Heart left ventricle (tissue), 16 donors: ENCODE measurements at places on chromosomes 2 and 18. TPM values are rescaled to one million over a fixed set of nuclear protein-coding genes. Genes with fewer than 3 reads are reported as not detected.

DNA sequence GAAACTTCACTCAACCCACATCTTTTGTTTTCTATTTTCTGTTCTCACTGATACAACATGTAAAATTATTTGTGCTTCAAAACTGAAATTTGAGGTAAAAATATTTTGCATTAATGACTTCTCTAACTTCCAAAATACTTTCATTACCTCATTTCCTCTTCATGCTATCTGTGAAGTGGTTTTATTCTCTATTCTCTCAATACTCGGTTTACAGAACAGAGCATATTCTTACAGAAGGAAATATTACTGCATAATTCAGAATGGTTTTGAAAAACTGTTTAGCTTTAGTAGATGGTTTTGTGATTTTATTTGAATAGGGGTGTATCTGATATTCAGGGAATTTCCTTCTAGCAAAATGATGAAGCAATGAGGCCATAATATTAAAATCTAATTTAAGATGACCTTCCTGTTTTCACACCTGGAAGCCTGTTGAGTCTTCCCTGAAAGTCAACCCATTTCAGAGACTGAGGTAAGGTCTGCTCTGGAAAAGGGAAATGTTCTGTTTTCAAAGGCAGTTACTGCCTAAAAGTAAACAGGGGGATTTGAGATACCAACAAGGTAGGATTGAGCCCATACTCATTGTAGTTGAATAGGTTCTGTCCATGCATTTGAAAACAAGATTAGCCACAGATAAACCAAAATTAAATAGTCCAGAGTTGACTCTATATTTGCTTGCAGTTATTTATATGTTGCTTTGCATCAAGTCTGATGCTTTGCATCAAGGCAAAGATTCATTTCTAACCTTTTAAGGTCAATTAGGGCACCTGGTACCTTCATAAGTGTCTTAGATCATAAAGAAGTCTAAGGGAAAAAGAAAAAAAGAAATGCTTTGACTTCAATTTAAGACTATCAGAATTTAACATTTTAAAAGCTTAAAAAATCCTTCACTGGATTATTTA, 50.8 kb upstream of the PEX13 start:
- no peaks in the 10 kb centered on the region for H3K4me1 ChIP-seq

DNA sequence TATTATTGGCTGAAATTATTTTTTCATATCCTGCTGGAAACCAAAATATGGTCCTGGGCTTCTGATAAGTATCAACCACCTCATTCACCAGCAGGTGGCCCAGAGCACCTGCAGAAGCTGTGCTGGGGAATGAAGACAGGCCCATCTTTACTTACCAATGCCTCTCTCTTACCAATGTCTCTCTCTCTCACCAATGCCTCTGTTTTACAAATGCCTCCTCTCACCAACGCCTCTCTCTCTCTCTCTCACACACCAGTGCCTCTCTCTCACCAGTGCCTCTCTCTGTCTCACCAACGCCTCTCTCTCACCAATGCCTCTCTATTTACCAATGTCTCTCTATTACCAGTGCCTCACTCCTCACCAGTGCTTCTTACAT, 2.3 kb upstream of the MAL start:
- no peak overlapping the region for H3K4me3 ChIP-seq
- H3K4me1 ChIP-seq: peaks cover 12% of the 10 kb centered on the region
- no peak for DNase-seq
- H3K27ac ChIP-seq: no peak overlapping the region

GRCh38 chr2:31138037-31138962, at the start of gene GALNT14:
TSS of gene GALNT14 (minus strand) at chr2:31138440. CDS start at chr2:31138086, 354 bp downstream.
- H3K27ac ChIP-seq: no peak within 1 kb of the TSS
- peak within 1 kb of the TSS; percentile 57 for H3K4me3 ChIP-seq
- no peaks in the 10 kb centered on the region for H3K36me3 ChIP-seq
- H3K4me1 ChIP-seq: peaks cover 17% of the 10 kb centered on the region
- DNase-seq: peak; percentile 54
- H3K27me3 ChIP-seq: peaks cover 53% of the 10 kb centered on the region

DNA sequence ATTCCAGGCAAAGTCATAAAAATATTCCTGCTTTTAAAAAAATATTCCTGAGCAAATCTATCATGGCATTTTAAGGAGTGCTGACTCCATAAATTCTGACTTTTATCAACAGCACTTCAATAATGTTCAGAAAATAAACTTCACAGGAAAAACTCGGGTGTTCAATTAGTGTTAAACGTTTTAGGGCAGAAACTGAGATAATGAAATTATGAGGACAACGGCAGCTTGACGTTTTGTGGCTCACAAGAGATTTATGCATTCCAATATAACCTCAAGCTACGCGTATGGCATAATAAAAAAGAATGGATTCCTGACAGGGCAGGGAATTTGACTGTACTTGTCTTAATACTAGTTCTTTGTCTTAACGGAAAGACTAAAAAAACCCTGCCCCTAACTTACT, 133.2 kb downstream of the ICOS start:
- peaks cover 3% of the 10 kb centered on the region for H3K27me3 ChIP-seq
- H3K27ac ChIP-seq: no peak overlapping the region
- no peaks in the 10 kb centered on the region for H3K36me3 ChIP-seq
- H3K4me1 ChIP-seq: no peaks in the 10 kb centered on the region
- no peak overlapping the region for H3K4me3 ChIP-seq

MOB1A gene
- 64.7 TPM for total RNA-seq

DNA sequence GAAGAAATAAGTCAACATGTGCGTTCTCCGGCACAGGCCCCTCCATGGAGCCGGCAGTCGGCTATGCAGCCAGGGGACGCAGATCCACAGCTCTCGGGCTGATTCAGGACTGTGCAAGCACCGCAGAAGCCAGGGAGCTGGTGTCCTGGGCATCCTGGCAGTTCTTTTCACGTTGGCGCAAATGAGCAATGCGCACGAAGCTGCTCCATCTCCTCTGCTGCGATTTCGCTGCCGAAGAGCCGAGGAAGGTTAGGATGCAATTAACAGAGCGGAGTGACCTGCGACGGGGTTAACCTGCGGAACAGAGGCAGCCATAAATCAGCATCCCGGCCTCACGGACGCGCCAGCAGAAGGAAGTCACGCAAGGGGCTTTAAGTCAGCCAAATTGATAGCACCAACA, 107.1 kb upstream of the POU3F3 start:
- no peak overlapping the region for H3K27ac ChIP-seq
- H3K4me3 ChIP-seq: no peak overlapping the region
- no peaks in the 10 kb centered on the region for H3K36me3 ChIP-seq
- H3K27me3 ChIP-seq: no peaks in the 10 kb centered on the region

FOXI3 gene
- total RNA-seq: not detected

PDCL3 gene
- total RNA-seq: 10.3 TPM

DNA sequence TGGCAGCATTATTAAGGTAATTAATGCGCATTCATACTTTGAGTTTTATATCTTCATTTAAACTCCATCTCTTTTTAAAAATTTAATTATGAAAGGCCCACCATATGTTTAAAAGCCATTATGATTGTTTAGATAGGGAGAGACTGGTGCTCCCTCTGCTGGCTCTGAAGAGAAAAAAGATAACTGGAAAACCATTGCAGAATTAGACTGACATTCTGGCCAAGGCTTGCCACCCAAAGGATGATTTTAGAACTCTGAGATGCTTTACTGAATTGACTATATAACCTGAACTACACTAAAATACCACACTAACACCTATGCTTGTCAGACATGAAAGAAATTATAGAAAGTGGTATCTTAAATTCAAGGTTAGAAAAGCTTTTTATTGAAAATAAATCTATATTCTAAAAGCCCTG, 127.6 kb upstream of the SPOPL start:
- DNase-seq: no peak
- H3K4me1 ChIP-seq: no peaks in the 10 kb centered on the region
- H3K27me3 ChIP-seq: no peaks in the 10 kb centered on the region
- no peaks in the 10 kb centered on the region for H3K36me3 ChIP-seq
- no peak overlapping the region for H3K4me3 ChIP-seq
- no peak overlapping the region for H3K27ac ChIP-seq

DNA sequence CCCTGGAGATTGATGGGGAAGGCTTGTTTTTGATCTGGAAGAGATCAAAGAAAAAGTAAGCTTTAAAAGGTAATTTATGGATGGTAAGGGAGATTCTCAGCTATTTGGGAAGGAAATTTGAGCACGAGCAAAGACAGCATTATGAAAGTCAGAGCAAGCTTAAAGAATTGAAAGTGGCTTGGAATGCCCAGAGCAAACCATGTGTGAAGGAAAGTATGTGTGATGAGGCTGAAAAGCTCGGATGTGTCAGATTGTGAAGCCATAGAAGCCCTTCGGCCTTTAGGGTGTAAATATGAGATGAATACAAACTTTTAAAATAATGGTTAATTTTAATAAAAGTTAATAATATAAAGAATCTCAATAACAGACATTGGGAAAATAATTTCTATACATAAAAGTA, 377.4 kb upstream of the DSEL start:
- no peaks in the 10 kb centered on the region for H3K36me3 ChIP-seq
- no peaks in the 10 kb centered on the region for H3K4me1 ChIP-seq
- no peak overlapping the region for H3K27ac ChIP-seq
- DNase-seq: no peak

GRCh38 chr2:79447463-79447862, 65.4 kb upstream of the CTNNA2 start:
- DNase-seq: no peak
- no peaks in the 10 kb centered on the region for H3K27me3 ChIP-seq
- H3K4me1 ChIP-seq: no peaks in the 10 kb centered on the region
- H3K27ac ChIP-seq: no peak overlapping the region
- H3K4me3 ChIP-seq: no peak overlapping the region

GKN1 gene
- not detected for total RNA-seq

- no peak overlapping the region for H3K4me3 ChIP-seq
- no peak overlapping the region for H3K27ac ChIP-seq
- no peaks in the 10 kb centered on the region for H3K36me3 ChIP-seq
- H3K27me3 ChIP-seq: no peaks in the 10 kb centered on the region
These were observed 183.0 kb downstream of the PHLPP1 start for GRCh38 chr18:62898359-62898758.
